ENCODE measurements at places on chromosomes 12 and 14. TPM values are rescaled to one million over a fixed set of nuclear protein-coding genes. Genes with fewer than 3 reads are reported as not detected.
A peak's percentile ranks its signal among the peaks of the same experiment; 100 is the strongest.

LGMN gene
- 16.7 TPM for total RNA-seq

PSME2 gene
- 414 TPM for total RNA-seq

DIO3 gene
- not detected for total RNA-seq

HOXC10 gene
- total RNA-seq, result not detected

SLC22A17 gene
- 3.4 TPM for total RNA-seq

GLI1 gene
- total RNA-seq, result 0.86 TPM

ACSS3 gene
- not detected for total RNA-seq

SERPINA4 gene
- total RNA-seq, result not detected

DNA sequence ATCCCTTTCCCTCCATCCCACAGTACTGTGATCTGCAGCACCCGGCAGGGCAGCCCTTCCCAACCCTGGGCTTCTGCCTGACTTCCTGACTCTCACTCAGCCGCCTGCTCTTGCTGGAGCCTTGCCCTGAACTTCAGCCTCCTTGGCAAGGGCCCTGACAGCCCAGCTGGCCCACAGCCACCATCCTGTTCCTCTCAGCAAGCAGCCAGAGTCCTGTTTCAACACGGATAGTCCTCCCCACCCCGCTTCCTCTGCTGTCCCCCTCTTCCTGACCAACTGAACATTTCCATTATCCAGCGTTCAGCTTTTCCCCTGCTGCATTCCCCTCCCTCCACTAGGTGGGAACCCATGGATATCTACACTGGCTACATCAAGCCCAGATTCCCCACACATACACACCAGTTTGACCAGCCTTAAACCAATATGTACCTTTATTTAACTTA lies 74.0 kb upstream of the MDM1 start:
- peaks cover 4% of the 10 kb centered on the region for H3K27me3 ChIP-seq
- DNase-seq, result no peak
- no peaks in the 10 kb centered on the region for H3K36me3 ChIP-seq
- peak overlapping the region; percentile 30 for H3K27ac ChIP-seq

DNA sequence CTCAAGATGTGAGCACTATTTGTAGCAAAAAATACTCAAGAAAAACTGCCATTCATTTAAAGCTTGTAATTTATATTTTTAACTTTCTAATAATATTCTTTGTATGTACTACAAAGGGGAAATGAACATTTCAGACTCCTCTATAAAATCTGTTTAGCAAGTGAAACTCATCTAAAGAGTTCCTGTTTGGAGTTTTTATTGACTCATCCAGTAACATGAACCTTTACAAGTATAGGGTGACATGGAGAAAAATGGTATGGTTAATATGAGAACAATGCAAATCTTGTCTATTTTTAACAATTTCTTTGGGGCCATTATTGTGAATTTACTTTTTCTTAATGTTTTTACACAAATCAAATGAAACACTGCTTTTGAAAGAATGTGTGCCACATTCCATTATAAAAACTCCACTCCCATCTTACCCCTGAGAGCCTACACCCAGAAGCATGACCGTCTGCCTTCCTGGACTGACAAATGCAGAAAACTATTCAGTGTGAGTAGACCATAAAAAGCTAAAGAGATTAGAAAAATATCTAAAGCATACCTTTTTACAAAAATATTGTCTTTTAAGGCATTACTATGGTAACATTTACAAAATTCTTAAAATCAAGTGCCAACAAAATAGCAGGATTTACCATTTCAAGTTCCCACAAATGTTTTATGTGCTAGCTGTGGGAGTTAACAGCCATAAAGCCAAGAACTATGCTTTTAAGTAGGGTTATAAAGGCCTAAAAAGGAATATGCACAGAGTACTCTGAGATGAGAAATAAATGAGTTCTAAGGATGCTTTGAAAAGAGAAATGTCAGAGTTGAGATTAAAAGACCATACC lies 144.0 kb downstream of the ADAMTS20 start:
- no peak for DNase-seq
- no peaks in the 10 kb centered on the region for H3K36me3 ChIP-seq
- H3K27ac ChIP-seq, result no peak overlapping the region
- H3K27me3 ChIP-seq, result peaks cover 1% of the 10 kb centered on the region
- H3K4me3 ChIP-seq, result no peak overlapping the region

GRCh38 chr14:98444077-98444476 lies 827.9 kb downstream of the BCL11B start:
- peaks cover 7% of the 10 kb centered on the region for H3K4me1 ChIP-seq
- peak overlapping the region; percentile 55 for H3K27ac ChIP-seq
- peaks cover 1% of the 10 kb centered on the region for H3K27me3 ChIP-seq
- peak overlapping the region; percentile 14 for H3K4me3 ChIP-seq
- no peak for DNase-seq
- peaks cover 3% of the 10 kb centered on the region for H3K36me3 ChIP-seq

- H3K36me3 ChIP-seq, result peaks cover 54% of the 10 kb centered on the region
- H3K4me1 ChIP-seq, result peaks cover 82% of the 10 kb centered on the region
- peak overlapping the region; percentile 72 for H3K4me3 ChIP-seq
- peak overlapping the region; percentile 88 for H3K27ac ChIP-seq
Observed at GRCh38 chr14:61444215-61444768, 122.9 kb downstream of the PRKCH start.

DNA sequence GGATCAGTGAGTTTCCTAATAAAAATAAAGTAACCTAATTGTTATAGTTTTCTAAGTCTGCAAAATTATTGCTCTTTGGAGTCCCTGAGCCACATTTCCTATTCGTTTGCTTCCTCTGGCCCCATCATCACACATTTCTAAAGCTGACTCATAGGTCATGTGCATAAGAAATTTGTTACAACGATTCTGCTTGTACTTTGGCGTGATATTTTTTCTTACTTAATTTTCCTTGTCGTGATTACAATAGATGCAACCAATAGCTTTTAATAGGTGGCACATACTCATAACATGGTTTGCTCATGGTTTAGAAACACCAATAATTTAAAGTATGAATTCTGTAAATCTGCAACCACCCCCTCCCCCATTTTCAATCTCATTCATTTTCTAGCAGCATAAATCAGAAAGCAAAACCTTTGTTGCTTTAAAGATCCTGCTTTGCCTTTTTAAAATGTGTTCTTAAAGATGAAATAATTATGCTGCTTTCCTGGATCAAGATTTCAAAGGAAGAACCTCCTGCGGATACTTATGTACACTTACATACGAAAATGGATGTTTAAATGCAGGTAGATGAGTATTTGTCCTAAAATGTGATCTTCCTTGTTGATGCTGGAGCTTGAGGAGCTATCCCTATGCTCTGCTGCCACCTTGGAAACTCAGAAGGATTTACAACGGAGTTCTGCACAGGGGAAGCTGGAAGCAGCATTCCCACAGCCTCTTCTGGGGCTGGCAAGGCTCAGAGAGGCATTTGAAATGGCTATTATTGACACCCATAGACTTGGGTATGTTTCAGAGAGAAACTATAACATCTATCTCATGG lies 1.7 kb upstream of the FLRT2 start:
- H3K4me3 ChIP-seq, result no peak overlapping the region
- H3K36me3 ChIP-seq, result no peaks in the 10 kb centered on the region
- H3K4me1 ChIP-seq, result peaks cover 17% of the 10 kb centered on the region
- no peak overlapping the region for H3K27ac ChIP-seq

DNA sequence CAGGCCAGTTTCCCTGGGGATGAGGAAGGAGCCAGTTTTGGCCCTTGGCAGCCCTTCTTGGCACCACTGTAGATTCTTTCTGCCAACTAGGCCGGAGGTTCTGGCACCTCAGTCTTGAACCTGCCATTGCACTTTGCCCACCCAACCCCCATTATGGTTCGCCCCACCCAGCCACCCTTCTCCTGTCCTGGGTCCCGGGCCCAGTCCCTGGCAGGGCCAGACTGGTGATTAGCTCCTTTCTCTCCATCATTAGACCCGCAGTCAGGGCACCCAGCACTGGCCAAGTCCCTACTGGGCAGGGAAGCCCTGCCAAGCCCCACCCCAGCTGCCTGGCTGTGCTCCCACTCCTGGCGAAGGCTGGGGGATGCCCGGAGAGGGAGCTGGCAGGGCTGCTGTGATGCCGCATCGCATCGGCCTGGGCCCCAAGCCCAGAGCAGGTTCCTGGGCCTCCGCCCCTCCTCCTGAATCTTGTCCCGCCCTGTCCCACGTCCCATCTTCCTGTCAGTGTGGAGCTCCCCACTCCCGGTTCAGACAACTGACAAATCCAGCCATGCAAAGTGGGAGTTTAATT lies 9.8 kb downstream of the FAM222A start:
- H3K27me3 ChIP-seq, result peaks cover 7% of the 10 kb centered on the region
- no peak overlapping the region for H3K4me3 ChIP-seq
- no peak overlapping the region for H3K27ac ChIP-seq
- no peak for DNase-seq
- H3K4me1 ChIP-seq, result no peaks in the 10 kb centered on the region

DNA sequence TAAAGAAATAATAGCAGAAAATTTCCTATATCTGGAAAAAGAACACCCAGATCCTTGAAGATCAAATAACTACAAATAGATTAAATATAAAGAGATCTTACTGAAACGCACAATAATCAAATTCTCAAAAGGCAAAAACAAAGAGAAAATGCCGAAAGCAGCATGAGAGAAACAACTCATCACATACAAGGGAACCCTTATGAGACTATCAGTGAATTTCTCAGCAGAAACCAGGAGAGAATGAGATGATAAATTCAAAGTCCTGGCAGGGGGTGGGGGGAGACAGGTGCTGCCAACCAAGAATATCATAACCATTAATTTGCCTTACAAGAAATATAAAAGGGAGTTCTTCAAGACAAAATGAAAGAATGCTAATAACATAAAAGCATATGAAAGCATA lies 73.7 kb downstream of the CEP128 start:
- no peak overlapping the region for H3K27ac ChIP-seq
- no peaks in the 10 kb centered on the region for H3K4me1 ChIP-seq
- no peaks in the 10 kb centered on the region for H3K27me3 ChIP-seq
- H3K4me3 ChIP-seq, result no peak overlapping the region
- H3K36me3 ChIP-seq, result peaks cover 41% of the 10 kb centered on the region

GRCh38 chr14:97900196-97900854 lies 1103.1 kb downstream of the VRK1 start:
- H3K4me3 ChIP-seq, result no peak overlapping the region
- no peaks in the 10 kb centered on the region for H3K4me1 ChIP-seq
- DNase-seq, result no peak
- H3K27ac ChIP-seq, result no peak overlapping the region
- no peaks in the 10 kb centered on the region for H3K36me3 ChIP-seq

All from activated naive CD8-positive, alpha-beta T cell treated with anti-CD3 and anti-CD28 coated beads, Interleukin-2, amount 10 ng/mL, durations not matched to agents 7 days and 5 days (primary cell).